ENCODE measurements at places on chromosomes 2 and 18.

DNA sequence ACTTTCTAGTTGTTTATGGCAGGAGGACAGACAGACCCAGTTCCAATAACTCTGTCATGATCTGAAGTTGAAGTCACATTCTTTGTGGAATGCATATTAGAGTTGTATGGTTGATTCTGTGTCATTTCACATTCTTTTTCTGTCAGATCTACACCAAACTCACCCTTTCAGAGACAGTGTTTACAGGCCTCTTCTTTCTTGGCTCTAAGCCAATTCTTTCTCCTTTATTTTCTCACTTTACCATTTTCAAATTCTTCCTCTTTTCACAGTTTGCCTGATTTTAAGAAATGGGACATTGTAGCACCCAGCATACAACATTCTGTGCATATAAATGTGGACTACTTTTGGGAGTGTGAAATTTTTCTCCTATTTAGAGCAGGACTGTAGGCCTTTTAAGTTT is 103.7 kb downstream of the CCDC85A start:
- DNase-seq = no peak

GRCh38 chr2:95348609-95349567 is 51.7 kb downstream of the KCNIP3 start:
- DNase-seq = no peak

DNA sequence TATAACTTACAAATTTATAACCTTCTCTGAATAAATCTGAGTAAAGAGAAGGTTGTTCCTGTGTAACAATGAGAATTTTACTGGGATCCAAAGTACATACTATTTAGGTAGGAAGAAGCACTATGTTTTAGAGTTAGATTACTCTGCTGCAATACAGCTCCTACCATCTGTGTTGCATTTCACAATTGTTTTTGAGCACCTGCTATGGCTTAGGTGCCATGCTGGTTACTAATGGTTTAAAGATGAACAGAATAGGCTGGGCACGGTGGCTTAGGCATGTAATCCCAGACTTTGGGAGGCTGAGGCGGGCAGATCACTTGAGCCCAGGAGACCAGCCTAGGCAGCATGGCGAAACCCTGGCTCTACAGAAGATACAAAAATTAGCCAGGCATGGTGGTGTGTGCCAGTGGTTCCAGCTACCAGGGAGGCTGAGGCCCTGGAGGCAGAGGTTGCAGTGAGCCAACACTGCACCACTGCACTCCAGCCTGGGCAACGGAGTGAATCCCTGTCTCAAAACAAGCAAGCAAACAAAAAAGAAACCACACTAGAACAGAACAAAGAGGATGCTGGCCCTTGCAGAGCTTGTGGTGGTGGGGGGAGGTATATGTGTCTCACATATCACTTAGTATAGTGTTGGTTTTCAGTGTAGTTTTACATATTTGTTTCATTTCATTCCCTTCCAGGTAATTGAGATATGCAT is 56.7 kb downstream of the SPTBN1 start:
- no peak for DNase-seq

DNA sequence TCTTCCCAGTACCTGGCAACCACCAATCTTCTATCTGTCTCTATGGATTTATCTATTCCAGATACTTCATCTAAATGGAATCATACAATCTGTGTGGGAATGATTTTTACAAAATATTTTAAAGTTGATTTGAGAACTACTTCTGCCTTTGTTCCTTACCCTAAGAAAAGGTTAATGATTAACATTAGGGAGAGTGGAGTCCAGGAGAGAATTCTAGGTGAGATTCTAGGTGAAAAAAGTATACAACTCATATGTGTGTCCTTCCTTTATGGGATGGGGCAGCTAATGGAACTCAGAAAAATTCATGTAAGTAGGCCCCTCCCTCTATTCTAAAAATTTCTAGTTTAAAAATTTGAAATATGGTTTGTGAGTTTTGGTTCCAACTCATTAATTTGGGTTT is 35.9 kb upstream of the WDSUB1 start:
- no peak for DNase-seq

GRCh38 chr18:74139411-74139810 is 8.2 kb downstream of the FBXO15 start:
- no peak for DNase-seq

GRCh38 chr2:7703048-7703447 is 785.8 kb downstream of the RNF144A start:
- DNase-seq = no peak

GRCh38 chr18:66105016-66105415 is 354.2 kb downstream of the CDH7 start:
- no peak for DNase-seq

DNA sequence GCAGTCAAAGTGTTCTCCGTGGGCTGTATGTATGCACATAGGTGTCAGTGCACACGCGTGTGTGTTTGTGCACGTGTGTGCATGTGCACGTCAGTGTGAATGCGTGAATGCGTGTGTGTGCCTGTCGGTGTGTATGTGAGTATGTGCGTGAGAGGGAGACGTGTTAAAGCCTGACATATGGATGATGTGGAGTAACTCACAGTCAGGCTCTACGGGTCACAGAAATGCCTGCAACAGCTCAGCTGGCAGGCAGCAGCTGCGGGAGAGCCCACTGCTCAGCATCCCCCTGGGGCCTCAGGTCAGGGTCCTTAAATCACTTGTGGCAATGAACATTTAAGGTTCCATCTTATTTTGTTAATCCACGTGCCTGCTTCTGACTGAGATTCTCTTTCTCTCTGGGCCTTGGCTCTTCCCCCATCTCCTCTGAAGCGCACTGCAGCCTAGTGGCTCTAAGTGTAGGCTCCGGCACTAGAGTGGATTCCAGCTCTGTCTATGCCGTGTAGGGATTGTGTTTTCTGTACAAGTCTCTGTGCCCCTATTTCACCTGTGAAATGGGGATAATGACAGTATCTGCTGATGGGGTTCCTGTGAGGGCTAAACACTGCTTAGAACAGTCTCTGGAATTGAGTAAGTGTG is 63.0 kb downstream of the DYSF start:
- no peak for DNase-seq

GRCh38 chr18:26999797-27000196 is 134.3 kb upstream of the AQP4 start:
- DNase-seq = no peak

DNA sequence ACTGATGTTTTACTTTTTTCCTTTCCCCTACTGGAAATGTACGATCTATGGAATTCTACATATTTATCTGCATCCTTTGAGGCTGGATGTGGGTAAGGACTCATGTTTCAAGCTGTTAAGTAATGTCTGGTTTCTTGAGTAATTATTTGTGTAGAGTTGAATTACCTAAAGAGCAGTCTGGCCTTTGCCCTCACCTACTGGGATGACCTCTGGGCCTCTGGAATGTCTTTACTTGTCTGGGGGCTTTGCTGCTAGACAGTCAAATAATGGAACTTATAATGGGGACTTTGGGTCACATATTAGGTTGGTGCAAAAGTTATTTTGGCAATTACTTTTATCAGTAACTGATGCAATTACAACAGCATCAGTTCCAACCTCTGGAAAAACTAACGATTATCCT is 244.7 kb downstream of the CCDC178 start:
- DNase-seq = no peak

DNA sequence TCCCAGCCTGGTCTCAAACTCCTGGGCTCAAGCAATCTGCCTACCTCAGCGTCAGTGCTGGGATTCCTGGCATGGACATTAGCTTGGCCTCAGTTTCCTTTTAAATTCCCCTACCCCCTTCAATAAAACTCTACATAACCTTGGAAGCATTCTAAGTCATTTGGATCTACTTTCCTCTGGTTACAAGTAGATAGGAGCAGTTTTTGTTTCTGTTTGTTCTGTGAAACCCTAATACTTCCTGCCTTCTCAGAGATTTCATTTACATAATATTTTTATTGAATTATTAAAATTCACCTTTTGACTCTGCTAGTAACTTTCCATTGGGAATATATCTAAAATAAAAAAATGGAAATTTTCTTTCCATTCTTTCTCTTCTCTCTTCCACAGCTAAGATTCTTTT is 25.9 kb downstream of the GIGYF2 start:
- no peak for DNase-seq

DNA sequence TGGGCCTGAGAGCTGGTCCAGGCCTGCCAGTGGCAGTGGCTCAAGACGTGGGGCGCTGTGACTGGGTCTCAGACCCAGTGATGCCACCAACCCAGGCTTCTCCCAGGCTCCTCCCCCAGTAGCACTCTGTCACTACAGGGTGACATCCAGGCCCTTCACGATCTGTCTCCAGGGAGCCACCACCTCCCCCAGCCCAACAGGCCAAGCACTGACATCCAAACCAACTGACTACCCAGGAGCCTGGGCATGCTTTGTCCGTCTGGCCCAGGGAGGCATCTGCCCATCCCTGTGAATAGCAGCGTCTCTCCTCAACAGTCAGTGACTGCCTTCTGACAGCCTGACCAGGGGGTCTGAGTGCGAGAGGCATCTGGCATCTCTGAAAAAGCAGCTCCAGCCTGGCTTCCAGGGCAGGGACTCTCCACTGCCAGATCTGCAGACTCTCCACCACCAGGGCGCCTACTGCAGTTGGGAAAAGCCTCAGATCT is 13.0 kb downstream of the TEX44 start:
- no peak for DNase-seq

GRCh38 chr2:213932-214693 is 49.7 kb downstream of the SH3YL1 start:
- DNase-seq = no peak

DNA sequence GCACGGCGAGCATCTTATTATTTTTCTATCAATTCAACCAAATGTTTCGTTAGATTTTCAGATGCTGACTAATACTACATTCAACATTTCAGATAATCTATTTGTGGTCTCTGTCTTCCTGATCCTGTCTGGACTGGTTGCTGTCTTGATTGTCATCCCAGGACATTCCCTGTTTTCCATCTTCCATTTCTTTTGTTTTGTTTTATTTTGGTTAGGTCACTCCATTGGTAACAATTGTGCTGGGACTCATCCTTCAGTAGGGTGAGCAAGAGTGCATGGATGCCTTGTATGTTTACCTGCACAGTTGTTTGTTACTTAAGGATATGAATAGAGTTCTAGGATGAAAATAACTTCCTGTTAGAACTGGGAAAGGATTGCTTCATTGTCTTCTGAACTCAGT is 55.9 kb upstream of the ACYP2 start:
- DNase-seq = peak; percentile 39

DNA sequence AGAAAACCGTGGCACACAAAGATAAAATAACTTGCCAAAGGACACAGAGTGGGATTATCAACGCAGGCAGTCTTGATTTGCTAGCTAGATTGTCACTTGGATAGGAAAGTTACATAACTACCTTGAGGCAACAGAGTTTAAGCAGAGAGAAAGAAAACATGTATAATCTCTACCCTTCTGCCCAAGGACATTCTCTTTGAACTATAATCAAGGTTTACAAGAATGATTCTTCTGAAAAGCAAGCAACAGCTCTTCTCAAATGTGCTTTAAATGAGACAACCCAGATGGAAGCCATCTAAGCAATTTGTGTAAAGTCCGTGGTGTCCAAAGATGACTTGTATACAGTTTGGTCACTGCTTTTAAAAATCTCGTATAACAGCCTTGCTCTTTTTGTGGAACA is 177.4 kb downstream of the CD226 start:
- no peak for DNase-seq

DNA sequence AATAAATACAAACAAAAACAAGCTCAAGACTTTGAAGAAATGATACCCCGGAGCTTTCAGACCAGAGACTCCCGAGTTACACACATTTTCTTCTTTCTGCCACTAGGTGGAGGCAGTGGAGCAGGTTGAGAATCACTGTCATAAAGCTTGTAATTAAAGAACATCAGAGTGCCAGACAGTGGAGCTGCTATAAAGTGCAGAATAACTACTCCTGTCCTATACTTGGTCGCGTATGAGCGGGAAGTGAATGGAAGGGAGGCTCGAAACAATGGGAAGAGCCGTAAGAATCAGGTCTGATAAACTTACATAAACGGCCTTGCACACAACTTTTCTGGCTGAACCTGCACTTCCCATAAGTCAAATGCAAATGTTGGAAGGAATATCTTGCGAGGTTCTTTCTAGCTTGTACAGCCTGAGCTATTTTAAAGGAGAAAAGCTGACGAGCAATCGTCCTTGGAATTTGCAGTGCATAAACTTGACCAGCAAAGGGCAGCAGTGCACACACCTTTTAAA is 189.0 kb downstream of the RPIA start:
- DNase-seq = peak; percentile 46

GRCh38 chr2:66536997-66537396 is 102.1 kb downstream of the MEIS1 start:
- no peak for DNase-seq

DNA sequence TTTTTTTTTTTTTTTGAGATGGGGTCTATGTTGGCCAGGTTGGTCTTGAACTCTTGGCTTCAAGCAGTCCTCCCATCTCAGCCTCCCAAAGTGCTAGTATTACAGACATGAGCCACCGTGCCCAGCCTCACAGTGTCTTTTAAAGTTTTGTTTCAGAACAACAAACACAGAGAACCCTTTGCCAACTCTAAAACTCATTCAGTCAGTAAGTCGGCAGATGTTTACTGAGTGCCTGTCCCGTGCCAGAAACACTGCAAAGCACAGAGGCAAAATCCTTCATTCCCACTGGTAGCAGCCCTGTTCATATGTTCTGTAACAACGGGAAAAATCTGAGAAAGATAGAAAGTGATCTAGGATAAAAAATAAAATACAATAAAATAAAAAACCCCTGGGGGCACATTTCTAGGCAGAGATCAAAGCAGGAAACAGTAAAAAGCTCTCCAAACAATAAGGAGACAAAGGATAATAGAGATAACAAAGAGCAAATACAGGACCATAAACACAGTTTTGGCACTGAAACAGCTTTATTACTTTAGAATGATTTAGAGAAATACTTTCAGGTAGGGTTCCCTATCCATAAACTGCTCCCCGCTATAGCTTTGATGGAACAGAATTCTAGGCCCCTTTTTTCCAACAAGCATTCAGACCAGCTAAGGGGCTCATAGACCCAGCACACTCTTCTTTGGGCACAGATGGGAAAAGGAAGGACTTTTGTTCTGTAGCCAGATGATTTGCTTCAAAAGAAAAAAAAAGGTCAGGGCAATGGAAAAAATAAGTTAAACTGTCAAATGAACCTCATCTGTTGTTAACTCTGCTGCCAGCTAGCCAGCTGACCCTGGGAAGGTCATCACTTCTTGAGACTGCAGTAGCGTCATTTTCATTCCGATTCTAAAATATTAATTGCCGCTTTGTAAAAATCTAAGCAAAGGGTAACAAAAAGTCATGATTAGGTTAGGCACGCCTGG is 212.3 kb downstream of the CDH20 start:
- no peak for DNase-seq

- DNase-seq = no peak
These were observed 14.5 kb downstream of the CHRNA1 start for GRCh38 chr2:174749793-174750192.

GRCh38 chr2:207132019-207132418 is 33.7 kb downstream of the KLF7 start:
- DNase-seq = no peak
